ENCODE measurements at places on chromosomes 2 and 18.
A peak's percentile ranks its signal among the peaks of the same experiment; 100 is the strongest.

DNA sequence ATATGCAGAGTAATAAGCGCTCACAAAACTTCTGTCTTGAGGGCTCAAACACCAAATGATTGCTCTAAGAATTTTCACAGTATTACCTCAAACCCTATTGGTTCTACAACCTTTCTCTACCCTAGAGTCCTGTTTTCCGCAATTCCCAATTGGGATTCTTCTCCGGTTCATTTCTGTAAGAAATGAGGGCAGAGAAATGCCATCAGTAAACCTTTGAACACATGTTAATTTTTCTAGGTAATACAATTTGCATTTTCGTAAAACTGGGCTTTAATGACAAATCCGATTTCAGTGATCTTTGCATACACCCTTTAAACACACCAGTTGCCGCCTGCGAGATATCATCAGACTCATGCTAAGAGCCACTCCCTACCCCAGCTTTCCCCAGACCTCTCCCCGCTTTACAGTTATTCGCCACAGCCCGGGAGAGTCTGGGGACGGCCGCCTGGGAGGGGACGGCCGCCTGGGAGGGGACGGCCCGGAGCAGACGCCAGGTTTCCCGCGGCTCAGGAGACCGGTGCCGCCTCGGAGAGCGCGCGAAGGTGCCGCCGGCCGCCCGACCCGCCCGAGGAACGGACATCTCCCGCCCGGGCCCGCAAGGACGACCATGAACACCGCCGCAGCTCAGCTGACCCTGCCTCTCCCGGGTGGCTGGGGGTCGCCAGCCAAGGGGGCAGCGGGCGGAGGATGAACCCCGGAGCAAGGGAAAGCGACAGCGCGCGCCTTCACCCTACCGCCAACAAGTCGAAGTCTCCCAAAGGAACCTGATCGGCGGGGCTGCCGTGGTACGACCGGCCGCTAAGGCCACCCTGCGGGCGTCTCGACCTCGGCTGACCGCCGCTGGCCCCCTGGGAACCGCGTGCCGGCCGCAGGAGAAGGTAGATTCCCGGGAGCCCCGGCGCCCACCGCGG, 463 bp downstream of the SMC6 start:
- peak; percentile 85 for DNase-seq

DNA sequence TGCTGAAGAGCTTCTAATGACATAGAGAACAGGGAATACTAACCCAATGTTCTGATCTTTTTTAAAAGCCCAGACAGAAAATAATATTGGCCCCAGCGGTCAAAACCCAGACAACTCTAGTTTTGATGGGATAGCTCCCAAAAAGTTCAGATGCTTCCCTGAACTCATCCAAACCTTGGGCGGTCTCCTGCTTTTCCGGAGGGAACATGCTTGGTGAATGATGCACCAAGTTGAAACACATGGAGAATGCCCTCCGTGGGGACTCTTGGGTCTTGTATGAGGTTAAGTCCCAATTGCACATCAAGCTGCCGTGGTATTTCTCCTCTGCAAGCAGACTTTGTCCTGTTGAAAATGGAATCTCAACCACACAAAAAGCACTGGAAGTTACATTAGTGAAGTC, 120.7 kb upstream of the CTAGE1 start:
- DNase-seq: no peak

GRCh38 chr2:85254540-85255300, 73.1 kb downstream of the TGOLN2 start:
- DNase-seq: no peak

GRCh38 chr2:15306706-15307105, 254.4 kb downstream of the NBAS start:
- DNase-seq: no peak

- DNase-seq: no peak
These were observed 16.9 kb downstream of the SLC66A2 start for GRCh38 chr18:79934311-79935097.

- no peak for DNase-seq
These were observed 140.3 kb upstream of the ZC3H15 start for GRCh38 chr2:186345745-186346144.

All from OCI-LY7 (cell line).